Stimulated activated CD8-positive, alpha-beta memory T cell treated with anti-CD3 and anti-CD28 coated beads, Interleukin-4, amount 100 ng/mL, for 4 hours (primary cell): ENCODE measurements at places on chromosomes 6 and 20.

GRCh38 chr6:35607517-35608233 lies 81.0 kb downstream of the FKBP5 start:
- no peak for DNase-seq

DNA sequence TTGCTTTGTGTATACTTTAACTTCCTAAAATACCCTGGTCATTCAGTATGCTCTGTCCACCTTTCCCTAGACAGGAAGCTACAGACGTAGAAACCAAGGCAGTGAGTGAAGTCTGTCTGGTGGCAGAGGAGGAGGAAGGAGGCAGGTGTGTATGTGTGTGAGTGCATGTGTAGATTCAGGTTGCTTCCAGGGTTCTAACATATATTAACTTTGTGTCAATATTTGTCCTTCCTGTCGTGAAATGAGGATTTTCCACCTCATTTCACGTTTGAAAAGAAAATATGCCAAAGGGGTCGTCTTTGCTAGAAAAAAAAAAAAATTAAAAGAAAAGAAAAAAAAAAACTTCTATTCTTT lies 411.5 kb downstream of the PKHD1 start:
- DNase-seq: no peak

DNA sequence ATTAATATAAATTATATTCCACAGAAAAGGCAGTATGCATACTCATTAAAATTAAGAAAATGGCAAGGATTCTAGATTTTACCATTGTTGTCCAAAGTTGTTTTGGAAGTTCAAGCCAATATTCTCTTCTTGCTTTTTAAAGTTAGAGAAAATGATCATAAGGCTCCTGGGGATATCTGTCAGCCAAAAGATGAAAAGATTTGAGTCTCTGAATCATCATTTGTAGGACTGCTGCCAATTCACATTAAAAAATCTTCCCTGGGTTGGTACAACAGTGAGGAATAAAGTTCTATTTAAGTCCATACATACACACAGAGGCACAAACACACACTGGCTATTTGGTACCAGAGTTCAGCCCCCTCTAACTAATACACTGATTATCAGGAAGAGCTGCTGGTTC lies 620.1 kb downstream of the COL12A1 start:
- no peak for DNase-seq

DNA sequence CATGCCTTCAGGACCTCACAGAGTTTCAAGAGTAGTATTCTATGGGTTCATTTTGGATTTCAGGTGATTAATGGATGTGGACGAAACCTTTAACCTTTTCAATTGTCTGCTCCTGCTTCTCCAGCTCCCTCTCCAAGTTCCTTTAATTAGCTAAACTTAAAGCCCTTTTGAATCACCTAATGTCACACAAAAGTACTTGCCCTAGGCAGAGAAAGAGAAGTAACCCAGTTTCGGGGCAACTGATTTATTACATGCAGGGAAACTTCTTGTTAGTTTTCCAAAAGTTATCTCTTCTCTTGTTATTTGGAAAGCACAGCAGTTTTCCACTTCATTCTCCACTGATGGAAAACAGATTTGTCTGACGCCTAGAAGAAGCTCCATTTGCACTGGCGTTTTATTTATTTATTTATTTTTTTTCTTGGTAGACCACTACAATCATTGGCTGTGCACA lies 407.7 kb upstream of the JARID2 start:
- DNase-seq: no peak

- no peak for DNase-seq
These were observed 413.8 kb upstream of the FLRT3 start for GRCh38 chr20:14751191-14751590.

- DNase-seq: no peak
These were observed 98.0 kb upstream of the JARID2 start for GRCh38 chr6:15147827-15148226.

DNA sequence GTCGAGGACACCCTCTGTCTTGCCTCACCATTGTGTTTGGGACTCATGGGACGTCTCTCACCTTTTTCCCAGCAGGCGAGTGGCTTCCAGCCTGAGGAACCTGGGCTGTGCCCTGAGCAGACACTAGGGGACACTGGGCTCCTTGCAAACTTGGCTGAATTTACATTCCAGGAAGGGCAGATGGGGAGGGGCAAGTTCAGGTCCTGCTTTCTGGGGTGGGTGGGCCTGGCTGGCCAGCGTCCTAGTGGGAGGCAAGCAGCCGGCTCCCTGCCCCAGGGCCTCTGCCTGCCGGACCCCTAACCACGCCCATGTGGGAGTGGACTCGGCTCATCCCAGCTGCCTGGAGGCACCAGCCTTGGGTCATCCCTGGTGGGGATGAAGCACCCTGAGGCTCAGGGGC lies 48.2 kb upstream of the MLN start:
- DNase-seq: no peak

DNA sequence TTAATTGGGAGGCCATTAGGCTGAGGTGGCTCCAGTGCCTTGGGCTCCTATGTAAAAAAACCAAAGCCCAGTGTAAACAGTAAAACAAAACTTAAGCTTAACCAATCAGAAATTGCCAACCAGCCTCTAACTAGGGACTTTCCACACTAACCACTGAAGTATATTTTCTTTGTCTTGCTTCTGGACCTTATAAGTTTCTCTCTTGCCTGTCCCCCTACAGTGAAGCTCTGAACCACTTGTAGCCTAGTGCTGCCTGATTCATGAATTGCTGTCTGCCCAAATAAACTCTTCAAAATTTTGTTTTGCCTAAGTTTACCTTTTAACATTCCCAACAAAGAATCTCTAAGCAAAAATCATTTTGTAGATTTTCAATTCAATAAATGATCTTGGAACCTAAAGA lies 28.2 kb downstream of the POPDC3 start:
- DNase-seq: no peak

DNA sequence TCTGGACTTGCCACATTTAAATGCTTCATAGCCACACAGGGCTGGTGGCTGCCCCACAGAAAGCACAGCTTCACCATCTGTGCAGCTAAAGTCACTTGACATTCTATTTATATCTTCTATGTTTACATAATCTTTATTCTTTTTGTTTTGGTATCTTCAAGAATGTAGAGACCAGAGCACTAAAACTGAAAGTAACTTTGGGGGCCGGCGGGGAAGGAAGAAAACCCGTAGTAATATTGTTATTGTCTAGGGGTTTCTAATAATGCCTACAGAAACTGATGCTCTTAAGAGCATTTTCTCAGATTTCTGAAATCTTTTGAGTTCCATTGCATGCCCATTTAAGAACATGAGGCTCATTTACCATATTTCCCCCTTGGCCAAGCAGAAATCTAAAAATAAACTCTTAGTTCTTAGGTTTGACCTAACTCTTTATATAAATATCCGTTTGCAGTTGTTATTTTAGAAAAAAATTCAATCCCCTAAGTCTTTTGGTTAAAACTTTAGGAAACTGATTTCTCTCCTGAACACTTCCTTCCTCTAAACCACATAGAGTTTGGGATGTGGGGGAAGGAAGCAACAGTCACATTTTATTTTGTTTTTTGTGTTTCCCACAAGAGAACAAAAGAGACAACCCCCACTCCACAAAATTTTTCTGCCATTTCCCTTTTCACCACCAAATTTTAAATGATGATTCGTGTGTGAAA lies 207.6 kb downstream of the OGFRL1 start:
- no peak for DNase-seq

DNA sequence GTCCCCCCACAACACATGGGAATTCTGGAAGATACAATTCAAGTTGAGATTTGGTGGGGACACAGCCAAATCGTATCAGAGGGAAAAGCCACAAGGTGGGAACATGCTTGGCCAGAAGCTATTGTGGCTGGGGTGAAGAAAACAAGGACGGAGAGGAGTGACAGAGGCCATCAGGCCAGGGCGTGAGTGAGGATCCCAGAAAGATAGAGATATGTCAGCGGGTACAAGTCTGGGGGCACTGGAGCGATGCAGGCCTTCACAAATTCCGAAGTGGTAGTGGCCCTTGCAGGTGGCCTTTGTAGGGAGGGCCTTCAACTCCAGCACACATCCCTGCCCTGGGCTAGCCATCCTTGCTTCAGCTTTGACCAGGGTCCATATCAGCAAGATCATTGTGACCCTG lies 159.1 kb downstream of the BCAS1 start:
- no peak for DNase-seq

DNA sequence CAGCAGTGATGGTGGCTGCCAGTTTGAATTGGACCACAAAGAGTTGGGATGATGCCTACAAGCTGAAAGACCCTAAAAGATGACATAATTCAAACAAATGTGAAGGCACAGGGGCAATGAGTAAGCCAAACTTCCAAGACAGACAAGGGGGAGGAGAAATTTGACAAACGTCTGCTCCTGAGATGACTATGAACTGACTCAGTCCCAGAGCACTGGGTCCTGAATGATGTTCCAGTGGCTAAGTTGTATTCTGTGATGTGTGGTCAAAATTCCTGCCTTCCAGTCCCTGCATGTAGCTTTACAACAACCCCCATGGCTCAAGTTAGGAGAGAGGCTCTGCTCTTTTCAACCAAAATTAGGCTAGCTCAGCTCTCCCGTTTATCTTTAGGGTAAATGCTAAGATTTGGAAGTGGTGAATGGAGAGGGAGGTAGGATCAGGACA lies 86.1 kb upstream of the SIRPA start:
- DNase-seq: no peak

GRCh38 chr6:148814082-148814790 lies 67.4 kb downstream of the UST start:
- no peak for DNase-seq

- no peak for DNase-seq
These were observed 11.6 kb downstream of the CCN6 start for GRCh38 chr6:112065426-112065986.

GRCh38 chr20:38863024-38863851 lies 57.7 kb downstream of the PPP1R16B start:
- peak; percentile 53 for DNase-seq

DNA sequence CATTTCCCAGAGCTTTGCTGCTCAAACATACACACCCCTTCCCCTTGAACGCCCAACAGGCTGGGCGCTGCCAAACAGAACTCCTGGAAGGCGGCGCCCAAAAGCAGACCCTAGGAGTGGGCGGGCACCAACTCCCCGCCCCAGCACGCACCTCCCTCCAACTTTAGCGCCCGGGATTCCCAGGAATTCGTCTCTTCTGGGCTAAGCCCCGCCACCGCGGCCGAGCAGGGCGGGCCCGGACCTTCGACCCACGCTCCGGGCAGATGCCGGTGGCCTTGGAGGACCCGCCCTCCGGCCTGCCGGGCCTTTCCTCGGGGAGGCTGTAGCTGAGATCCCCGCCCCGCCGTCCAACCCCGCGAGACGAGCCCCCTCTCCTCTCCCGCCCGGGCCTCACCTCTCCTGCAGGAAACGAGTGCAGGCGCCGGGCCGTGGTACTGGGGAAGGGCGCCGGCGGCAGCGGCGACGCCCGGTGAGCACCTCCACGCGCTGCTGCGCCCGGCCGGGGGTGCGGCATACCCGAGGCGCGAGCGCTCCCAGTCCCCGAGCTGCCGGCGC lies 659 bp downstream of the MCUR1 start:
- no peak for DNase-seq

DNA sequence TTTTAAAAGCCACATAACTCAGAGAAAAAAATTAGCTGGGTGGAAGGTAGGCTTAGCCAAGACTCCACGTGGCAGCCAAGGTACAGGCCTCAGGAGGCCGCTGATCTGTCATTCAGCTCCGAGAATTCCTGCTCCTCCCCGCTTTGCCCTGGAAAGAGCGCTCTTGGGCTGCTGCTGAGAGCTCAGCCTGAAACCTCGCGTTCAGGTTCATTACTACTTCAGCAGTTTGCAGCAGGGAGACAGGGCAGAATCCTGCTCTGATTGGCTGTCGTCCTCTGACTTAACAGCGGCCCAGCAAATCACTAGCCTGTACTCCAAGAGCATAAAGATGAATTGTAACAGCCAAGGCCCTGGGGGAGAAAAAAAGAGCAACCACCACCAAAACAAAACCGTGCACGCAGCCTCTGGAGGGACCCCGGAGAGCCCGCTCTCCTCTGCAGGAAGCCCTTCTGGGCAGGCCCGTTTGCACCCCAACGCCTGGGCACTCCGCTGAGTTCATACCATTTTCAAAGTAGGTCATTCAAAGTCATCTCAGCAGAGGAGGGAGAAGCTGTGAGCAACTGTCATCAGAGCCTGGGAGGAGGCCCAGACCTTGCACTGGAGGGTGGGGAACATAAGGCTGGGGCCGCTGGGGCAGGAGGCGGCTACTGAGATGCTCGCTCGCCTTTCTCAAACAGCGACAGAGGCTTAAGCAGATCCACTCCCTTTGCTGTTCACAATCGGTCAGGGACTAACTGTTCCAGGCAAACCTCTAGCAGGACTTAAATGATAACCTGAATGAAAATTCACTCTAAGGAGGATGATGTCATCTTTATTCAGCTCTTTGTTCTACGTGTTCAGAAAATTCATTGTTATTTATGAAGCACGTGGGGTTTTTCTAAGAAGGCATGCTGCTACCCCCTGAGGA lies 42.3 kb upstream of the ATXN1 start:
- DNase-seq: no peak

DNA sequence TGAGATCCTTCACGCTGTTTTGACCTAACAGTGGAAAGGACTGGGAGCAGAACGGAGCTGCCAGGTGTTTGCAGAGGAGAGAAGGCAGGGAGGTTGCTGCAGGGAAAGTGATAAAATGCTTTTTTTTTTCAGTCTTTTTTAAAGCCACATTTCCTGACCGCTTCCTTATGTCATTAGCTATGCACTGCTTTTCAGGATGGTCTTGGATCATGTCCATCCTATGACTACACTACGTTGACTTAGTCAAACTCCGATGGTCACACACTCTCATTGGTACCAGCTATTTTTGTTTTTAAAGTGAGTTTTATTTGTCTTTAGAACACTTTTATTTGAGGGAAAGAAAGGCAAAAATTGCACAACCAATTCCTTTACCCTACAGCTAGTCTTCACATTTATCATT lies 89.2 kb upstream of the EXOC2 start:
- DNase-seq: no peak

- DNase-seq: no peak
These were observed 3.5 kb downstream of the CST3 start for GRCh38 chr20:23634044-23634801.

DNA sequence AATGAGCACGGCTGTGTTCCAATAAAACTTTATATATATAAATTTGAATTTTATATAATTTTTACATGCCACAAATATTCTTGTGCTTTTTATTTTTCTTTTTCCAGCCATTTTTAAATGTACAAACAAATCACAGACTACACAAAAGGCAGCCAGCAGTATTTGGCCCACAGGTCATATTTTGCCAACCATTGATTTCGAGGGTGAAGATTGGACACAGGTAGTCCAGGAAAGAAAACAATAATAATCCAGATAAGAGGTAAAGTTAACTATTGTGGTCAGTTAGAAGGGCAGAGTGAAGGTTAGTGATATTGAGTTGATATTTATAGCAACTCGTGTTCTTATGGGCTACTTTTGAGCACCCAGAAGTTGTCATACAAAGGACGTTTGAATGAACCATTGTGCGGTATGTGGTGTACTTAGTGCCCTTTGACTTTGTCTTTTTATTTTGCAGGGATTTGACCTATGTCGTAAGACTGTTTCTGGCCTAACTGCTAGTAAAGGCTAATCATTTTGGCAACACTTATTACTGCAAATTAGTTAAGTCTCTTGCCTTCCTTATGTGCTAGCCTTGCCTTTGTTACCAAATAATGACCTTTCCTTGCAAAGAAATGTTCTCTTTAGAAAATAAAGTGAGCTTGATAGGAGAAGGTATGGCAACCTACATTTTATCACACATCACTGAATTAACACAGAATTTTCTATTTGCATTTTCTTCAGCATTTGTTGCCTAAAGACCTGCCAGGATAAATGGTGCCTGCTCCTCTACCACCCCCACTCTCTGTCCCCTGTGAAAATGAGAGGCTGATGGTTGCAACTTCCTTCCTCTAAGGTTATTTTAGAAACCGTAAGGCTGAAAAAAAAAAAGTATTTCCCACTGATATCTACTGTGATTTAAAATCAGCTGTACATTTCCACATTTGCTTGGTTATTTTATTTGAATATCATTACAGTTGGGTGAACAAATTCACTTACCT lies 493.9 kb upstream of the SOX4 start:
- DNase-seq: no peak
